ENCODE measurements at places on chromosomes 4 and X.

DNA sequence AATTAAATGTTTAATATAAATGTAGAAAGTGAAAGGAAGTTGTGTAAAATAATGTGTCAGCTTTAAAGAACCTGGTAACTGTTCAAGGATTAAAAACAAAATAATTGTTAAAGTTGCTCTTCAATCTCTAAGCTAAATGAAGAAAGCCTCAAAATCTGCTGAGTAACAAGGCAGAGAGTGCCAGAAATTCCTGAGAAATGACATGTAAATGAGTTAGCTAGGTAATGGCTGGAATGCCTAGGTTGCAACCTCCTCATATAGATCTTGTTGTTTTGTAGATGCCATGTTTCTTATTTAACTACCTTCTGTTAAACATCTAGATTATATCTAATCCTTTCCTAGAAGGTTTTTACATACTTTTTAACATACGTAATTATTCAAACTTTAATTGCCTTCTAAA is 763.6 kb upstream of the AGA start:
- no peak for DNase-seq

GRCh38 chr4:167117273-167117672 is 117.0 kb downstream of the SPOCK3 start:
- DNase-seq: no peak

DNA sequence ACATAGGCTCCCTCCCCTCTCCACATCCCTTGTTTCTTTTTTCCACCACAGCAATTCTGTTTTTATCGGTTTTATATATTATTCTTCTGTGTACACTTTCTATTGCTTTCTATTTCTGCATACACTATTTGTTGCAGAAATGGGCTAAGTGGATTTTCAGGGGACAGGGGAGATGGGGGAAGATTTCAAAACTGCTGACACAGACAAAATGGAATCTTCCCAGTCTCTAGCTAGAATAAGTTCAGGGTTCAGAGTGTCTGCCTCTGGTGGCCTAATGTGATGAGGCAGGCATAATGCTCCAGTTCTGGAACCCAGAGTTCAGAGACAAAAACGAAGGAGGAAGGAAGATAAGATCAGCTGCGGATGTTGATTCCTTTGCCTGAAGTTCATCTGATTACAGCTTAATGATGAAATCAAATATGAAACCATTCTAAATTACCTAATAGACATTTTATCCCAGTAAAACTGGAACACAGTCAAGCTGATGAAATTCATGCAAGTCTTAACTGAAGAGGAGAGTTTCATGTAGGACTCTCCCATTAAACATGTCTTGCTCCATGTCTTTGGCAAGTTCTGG is 447.1 kb downstream of the AFF2 start:
- DNase-seq: no peak

DNA sequence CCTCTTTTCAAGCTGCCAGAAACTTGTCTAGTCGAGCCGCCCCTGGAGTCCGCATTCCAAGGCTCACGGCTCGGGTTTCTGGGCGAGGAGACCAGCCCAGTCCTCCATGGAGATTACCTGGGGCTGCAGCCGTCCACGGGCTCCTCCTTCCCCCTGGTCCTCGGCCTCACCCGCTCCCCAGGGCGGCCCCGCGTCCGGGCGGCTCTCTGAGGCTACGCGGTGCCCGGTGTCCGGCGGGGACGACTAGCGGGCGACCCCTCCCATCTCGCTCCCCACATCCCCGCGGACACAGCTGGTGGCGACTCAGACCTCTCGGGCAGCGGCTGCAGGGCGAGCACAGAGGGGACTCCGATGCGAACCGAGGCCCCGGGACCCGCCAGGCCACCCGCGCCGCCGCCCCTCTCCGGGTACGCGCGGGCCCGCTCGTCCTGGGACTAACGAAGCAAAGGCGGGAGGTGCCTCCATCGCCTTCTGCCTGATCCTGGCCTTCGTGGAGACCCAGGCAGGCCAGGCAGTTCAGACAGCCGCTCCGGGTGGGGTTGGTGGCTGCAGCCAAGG is 159.4 kb downstream of the TRAM1L1 start:
- no peak for DNase-seq

DNA sequence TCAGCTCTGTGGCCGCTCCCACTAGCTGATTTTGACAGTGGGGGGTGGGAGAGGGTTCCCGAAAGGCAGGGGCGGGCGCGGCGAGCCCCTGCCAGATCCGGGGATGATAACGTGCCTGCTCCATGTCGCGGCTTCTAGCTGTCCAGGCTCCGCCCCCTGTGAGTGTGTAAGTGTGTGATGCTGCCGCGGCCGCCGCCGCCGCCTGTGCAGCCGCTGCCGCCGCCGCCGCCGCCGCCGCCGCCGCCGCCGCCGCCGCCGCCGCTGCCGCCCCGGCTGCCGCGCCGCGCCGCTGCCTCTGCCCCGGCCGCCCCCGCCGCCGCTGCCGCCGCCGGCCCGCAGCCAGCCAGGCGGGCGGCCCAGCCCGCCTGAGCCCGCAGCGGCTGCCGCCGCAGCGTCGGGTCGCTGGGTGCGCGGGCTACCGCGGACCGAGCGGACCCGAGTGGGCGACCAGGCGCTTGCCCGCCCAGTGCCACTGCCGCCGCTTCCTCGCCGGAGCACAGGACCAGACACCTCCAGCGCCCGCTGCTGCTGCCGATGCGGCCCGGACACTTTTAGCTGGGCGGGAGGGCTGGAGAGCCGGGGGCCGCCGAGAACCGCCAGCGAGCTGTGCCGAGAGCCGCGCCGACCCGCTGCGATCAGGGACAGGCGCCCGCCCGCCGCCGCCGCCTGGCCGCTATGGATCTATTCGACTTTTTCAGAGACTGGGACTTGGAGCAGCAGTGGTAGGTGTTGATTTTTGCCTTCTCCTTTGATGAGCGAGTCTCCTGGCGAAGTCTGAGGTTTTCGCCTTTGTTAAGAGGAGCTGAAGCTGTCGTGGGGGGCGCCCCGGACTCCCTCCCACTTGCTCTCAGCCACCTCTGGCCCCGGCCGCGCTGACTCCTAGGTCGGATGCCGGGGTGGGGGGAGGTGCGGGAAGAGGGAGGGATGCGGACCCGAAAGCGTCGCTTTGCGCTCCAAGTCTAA is at the start of gene AFF2:
Gene AFF2, plus strand, starts transcription at position 195 of the 963 bp plus-strand sequence. Its CDS starts 481 bp downstream, at position 676.
- no peak for DNase-seq

GRCh38 chr4:120942776-120943175 is 20.2 kb upstream of the PRDM5 start:
- no peak for DNase-seq

- no peak for DNase-seq
These were observed 430.3 kb downstream of the SPRY1 start for GRCh38 chr4:123826896-123827295.

DNA sequence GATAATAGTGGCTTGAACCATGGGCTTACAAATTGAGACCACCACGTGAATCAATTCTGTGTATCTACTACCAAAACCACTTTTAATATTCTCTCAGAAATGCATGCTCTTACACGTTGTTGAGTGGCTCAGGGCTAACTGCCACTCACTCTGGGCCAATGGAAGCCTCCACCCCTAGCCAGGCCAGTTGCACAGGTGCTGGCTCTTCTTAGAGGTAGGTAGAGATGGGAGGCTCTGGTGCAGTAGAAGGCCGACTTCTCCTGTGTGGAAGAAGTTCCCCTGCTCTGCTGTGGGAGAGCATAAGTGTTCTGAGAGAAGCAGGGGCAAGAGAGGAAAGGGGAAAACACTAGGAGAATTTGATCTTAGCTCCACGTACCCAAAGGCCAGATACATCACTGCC is 25.0 kb upstream of the BBS12 start:
- no peak for DNase-seq

GRCh38 chr4:89469516-89469915 is 161.9 kb upstream of the GPRIN3 start:
- no peak for DNase-seq

GRCh38 chrX:125378205-125378604 is 58.5 kb downstream of the TEX13C start:
- no peak for DNase-seq
